ENCODE measurements at places on chromosomes 12 and 14.

DNA sequence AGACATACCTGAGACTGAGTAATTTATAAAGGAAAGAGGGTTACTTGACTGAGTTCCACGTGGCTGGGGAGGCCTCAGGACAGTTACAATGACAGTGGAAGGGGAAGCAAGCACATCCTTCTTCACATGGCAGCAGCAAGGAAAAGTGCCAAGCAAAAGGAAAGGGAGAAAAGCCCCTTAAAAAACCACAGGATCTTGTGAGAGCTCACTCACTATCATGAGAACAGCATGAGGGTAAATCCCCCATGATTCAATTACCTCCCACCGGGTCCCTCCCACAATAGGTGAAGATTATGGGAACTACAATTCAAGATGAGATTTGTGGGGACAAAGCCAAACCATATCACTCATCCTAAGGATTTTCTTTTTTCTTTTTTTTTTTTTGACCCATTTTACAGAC, 177.8 kb upstream of the EEA1 start:
- DNase-seq, result no peak

DNA sequence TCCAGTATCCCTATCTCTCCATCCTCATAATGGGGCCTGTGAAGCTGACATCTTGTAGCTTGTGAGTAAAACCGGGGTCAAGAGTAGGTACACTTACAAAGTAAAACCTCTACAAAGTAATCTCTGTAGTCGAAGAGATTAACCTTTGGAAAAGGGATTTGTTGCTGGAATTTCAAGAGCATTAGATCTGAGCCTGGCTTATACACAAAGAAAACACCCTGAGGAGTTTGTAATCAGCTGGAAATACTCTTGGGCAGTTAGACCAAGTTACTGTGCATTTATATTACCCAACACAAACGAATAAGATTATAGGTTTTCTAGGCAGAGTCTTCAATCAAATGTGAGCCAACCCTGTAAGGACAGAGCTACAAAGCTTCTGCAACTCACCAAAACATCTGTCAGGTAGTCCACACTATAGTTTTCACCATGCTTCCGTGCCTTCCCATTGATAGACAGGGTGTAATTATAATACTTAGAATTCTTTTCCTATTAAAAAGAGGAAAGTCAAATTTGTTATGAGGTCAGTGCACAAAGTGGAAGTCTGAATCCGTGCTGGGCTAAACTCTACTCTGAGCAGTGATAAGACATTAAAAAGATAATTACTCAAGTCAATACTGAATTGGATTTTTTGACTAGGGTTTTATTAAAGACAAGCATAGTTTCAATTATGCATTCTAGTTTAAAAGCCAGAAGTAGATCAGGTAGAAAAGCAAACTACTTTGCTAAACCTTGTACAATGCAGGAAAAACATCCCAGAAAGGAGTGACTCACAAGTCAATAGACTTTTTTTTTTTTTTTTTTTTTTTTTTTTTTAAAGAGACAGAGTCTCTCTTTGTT, 14.6 kb downstream of the GNS start:
- no peak for DNase-seq

GRCh38 chr12:7433276-7433822, 10.6 kb downstream of the CD163L1 start:
- no peak for DNase-seq

DNA sequence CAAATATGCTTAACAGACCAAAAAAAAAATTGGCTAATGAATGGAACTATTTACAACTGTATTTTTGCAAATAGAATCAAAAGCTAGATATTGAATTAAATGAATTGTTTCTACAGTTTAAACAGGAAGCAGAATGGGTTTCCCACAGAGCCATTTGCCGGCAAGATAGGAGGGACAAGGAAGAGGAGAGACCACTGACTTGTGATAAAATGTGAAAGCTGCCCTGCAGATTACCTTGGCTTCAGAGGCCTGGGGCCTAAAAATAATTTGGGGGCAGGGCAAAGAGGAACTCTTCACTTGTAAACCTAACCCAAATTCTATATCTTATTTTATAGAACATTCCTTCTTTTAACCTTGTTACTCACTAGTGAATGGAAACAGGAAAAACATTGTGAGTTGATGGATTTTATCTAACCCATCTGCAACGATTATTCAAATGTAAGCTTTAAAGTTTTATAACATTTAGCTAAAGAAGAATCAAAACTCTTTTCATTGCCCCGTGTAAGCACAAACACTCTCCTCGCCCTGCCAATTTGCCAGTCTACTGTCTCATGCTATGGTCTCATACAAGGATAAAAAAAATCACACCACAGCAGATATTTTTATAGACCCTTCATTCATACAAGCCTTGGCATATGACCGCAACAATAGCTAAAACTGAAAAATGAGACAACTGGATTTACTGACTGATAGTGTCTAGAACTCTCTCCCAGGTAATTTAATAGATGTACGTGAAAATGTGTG, 49.5 kb upstream of the MDM1 start:
- DNase-seq, result no peak

GRCh38 chr12:12505544-12506495, 56.8 kb downstream of the DUSP16 start:
- DNase-seq, result no peak

DNA sequence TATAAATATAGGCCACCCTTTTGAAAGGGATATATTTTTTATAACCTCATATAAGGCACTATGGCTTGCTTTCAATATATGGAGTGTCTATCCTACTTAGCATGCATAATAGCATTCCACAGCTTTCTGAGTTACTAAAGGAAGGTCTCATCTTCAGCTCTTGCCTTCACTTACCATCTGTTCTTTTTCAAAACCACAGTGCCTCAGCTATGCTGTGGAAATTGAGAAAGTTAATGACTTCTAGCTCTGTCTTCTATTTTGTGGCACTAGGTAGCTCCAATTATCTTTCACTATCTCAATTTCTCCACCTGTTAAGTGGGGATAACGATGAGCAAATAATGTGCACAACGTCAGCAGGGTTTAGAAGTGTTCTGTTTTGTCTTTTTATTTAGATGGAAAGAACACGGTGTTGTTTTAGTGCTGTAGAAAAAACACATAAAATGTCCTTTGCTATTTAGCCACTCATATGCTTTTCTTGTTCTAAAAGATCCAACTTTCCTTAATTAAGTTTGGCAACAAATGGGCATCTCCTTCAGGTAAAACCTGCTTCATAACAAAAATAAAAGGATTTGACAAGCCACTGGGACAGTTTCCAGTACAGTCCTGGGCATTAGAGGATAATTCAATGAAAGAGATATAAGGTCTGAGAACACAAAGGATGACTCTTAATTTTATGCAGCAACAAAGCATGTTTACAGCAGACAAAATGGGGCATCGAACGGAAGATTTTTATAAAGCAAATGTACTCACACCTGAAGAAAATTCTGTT, 462.0 kb upstream of the SYT1 start:
- no peak for DNase-seq
